SK-N-MC (cell line): ENCODE measurements at places on chromosomes 7 and 10.

DNA sequence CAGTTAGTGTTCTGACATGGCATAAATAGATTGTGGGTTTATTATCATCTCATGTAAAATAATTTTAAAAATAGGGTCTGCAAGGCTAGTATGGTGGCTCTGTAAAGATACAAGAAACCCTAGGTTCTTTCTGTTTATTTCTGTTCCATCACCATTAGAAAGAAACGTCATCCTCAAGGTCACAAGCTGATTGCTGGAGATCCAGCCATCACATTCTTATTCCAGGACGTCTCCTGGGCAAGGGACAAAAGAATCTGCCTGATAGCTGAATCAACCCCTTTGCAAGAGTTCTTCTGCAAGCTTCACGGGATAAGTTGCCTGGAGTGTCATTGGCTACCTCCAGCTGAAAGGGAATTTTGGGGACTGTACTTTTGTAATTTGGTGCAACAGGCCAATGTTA is 184.4 kb downstream of the CAMK1D start:
- DNase-seq = no peak

- DNase-seq = no peak
Measured at GRCh38 chr7:16060502-16060901, 360.8 kb downstream of the CRPPA start.

DNA sequence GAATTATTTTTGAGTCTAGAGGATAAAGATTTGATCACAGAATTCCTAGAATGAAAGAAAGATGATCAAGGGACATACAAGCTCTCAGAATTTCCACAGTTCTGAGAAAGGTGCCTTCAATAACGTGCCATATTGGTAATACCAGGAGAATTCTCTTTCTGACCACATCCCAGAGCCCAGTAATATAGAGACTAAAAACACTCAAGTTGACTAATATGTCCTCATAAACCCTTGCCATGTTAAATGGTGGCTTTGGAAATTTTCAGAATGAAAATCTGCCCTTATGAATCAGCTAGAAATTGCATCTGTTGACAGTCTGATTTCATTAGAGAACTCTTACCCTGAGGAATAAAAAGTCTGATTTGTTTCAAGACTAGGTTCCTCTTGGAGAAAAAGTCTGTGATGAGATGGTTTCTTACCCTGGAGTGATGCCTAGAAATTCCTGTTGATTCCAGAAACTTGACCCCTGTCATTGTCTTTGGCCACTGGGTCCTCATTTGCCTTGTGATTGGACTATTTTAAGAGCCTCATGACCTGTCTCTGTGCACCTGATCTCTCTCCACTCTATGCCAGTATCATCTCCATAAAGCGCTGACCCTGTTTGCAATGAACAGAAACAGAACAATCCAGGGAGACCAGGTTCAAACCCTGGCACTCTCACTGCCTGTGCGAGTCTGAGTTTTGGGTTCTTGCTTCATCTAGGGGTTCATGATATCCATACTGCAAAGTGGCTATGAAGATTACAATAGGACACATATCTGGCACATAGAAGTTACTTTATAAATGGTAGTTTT is 3.3 kb downstream of the IL2RA start:
- DNase-seq = no peak

GRCh38 chr7:108637049-108637621 is 67.5 kb downstream of the DNAJB9 start:
- DNase-seq = no peak

GRCh38 chr10:63204667-63205391 is 71.7 kb downstream of the NRBF2 start:
- DNase-seq = no peak

DNA sequence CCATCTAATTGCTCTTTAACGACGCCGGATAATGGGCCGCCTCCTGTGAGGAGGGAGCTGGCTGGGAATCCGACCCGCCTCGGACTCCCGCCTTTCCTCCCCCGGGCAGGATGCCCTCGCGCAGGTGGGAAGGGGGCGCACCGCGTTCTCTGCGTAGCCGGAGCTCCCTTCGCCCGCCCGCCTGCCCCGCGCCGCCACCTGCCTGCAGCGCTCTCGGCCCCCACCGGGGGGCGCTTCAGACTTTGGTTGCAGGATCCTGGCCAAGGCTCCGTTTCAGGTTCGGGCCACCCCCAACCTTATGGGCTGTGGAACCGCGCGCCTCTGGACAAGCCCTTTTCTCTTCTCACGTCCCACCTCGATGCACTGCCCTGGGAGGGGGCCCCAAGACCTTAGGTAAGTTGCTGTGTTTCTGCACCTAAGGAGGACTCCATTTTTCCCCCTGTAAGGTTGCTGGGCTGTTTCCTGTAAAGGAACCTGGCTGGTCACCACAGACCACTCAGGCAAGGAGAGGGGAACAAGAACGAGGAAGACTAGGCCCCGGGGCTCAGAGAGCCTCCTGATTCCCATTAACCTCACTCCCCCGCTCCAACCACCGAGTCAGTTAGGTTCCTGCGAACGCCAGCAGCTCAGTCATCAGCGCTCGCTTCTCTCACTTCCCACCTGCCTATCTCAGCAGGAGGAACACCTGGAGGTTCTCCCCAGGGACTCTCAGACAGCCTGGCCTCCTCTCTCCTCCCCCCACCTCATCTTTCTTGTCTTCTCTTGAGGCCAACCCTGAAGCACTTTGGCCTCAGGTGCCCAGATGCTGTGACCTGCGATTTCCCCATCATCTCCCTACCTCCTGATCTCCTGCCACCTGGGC is 11.3 kb upstream of the KAZALD1 start:
- no peak for DNase-seq

- no peak for DNase-seq
Measured at GRCh38 chr7:37206192-37206591, 242.5 kb downstream of the ELMO1 start.

DNA sequence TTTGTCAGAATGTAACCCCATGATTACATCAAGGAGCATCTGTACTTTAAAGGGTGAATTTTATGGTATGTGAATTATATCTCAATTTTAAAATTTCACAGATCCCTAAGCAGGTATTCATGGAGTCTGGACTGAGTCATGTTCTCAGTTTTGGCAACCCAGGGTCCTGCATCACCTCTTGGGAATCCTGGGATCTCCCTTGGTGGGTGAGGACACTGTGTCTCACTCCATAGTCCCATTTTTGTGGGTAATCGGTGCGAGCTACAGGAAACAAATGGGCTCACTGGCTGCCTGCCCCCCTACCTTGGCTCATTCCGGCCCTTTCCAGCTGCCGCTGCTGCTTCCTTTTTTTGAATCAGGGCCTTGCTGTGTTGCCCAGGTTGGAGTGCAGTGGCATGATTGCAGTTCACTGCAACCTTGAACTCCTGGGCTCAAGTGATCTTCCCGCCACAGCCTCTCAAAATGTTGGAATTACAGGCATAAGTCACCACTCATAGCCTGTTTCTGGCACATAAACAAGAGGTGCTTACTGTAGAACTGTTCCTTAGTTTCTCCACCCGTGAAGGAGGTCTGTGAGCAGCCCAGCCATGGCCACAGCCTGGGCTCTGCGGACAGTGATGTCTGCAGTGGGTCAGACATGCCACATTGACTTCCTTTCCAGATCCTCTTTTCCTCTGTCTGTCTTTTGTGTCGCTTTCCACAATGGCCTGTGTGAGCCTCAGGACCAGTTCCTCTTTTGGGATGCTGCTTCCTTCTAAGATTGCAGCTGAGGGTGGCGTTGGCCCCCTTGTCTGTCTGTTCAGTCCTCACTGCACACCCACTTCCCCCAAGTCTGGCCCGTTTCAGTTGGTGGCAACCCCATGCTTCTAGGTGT is 14.5 kb downstream of the PALD1 start:
- DNase-seq = no peak

- DNase-seq = no peak
Measured at GRCh38 chr7:17307969-17308648, 9.7 kb downstream of the AHR start.

DNA sequence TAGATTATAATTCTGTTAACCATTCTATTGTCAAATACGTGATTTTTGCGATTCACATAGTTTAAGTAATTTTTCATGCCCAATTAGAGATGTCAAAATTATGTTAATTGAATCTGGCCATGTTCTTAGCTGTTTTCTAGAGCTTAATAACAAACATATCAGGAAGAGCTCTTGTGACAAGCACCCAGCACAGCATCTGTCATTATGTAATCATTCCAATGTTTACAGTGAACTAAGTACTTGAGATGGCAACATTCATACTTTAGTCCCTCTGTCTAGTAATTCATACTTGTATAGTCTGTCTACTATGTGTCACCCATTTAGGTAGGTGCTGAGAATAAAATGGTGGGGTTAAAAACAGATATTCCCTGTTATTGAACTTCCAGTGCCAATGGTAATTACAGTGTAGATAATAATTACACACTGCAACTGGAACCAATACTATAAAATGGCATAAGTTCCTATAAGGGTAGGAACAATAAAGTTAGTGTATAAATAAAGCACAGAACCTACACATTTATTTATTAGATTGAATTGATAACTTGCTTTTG is 55.2 kb downstream of the ZEB1 start:
- DNase-seq = no peak

DNA sequence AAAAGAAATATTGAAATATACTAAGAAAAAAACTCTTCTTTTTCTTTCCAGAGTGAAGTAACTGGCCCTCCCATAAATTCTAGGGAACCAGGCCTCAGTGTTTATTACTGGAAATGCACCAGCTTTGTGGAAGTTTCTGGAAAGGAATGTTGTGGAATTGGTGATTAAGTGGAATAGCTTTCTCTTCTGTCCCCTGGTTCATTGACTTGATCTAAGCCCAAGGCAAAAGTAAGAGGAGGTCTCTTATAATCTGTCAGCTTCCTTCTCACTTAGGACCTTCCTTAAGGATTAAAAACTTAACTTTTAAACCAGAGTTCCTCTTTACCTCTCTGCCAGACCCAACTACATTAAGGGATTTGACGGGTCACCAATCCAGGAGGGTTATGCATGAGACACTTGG is 266.2 kb downstream of the SLC25A13 start:
- no peak for DNase-seq

DNA sequence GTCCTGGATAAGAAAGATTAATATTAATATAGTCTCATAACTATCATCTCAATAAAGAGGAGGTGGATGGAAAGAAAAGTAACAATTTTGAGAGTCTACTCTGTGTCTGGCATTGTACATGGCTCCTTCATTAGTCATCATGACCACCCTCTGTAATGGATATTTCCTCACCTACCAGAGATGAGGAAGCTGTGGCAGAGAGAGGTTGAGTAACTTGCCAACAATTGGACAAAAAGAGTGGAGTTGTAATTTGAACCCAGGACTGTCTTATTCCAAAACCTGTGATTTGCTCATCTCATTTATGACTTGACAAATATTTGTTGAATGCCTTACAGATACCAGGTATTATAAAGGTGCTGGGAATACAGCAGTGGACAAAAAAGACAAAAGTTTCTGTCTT is 2.1 kb upstream of the IDE start:
- no peak for DNase-seq

GRCh38 chr10:25547382-25547781 is 372.6 kb downstream of the GPR158 start:
- DNase-seq = no peak

DNA sequence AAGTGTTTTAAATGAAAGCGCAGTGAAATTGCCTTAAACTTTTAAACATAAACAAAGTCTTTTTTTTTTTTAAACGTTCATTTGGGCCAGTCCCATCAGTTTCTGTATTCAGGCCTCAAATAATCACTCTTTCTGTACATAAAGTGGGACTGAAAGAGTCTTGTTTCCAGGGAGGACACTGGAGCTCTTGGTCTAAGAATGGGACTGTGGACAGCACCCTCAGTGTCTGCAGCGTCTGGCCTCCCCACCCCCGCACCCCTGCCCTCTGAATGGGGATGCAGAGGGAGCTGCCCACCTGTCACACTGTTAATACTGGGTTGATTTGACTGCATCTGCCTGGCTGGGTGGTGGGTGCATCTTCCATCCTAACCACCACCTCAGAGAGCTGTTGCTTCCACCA is 5.2 kb downstream of the ZNF365 start:
- DNase-seq = no peak

GRCh38 chr10:8352171-8353075 is 297.9 kb downstream of the GATA3 start:
- DNase-seq = no peak

DNA sequence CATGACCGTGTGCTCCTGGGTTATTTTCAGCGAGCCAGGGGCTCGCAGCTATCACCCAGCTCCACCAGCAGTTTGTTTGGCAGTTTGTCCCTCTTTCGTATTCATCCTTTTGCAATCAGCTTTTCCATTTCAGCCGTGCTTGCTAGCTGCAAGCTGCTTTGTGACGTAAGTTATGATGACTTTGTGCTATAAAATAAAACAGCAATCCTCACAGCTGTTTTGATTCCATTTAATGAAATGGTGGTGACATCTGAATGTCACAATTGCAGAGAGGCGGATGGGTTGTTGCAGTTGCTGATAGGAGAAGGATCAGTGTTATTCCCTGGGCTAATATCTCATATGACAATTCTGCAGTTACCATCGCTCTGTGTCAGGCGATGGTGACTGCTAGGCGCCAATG is 251.7 kb downstream of the SNX10 start:
- no peak for DNase-seq

GRCh38 chr7:223118-223800 is 30.9 kb downstream of the FAM20C start:
- no peak for DNase-seq

DNA sequence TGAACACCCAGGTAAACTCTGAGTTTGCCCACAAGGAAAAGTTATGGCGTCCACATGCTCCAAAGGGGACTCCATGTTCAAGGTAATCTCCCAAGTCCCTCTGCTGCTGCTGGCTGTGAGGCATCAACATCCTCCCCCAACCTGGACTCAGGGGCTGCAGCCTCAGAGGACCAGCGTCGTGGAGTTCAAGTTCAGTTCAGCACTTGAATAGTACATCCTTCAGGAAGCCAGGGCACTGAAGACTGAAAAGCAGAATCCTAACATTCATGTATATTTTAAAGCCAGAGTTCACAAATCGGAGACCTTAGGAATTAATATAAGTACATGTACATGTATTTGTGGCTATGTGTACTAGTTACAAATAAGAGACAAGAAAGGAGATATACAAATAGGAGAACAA is 90.4 kb downstream of the PTPRE start:
- DNase-seq = no peak

DNA sequence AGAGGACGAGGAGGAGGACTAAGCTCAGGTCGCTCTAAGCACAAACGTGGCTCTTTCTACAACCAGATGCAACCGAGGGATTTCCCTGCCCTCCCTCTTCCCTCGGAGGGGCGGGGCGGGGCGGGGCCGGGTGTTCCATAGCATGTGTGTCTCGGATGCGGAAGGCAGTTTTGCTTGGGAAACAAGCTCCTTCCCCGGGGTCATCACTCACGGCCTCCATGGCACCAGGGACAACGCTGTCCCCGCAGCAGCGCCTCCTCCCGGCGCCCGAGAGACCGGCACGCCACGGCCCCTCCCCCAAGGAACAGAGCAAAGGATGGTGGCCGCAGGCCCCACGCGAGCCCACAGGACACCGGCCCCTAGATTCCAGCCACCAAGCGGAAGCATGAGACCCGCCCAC is 110.5 kb downstream of the PAXIP1 start:
- DNase-seq = no peak

GRCh38 chr7:42283553-42283952 is 46.5 kb upstream of the GLI3 start:
- DNase-seq = no peak

GRCh38 chr7:26127411-26127810 is 24.6 kb upstream of the NFE2L3 start:
- no peak for DNase-seq

- no peak for DNase-seq
Measured at GRCh38 chr7:111756687-111757178, 194.4 kb upstream of the IMMP2L start.

GRCh38 chr7:111265394-111265793 is 174.5 kb downstream of the LRRN3 start:
- no peak for DNase-seq
